Suppressor macrophage (primary cell): ENCODE measurements at places on chromosomes 4 and X.

DNA sequence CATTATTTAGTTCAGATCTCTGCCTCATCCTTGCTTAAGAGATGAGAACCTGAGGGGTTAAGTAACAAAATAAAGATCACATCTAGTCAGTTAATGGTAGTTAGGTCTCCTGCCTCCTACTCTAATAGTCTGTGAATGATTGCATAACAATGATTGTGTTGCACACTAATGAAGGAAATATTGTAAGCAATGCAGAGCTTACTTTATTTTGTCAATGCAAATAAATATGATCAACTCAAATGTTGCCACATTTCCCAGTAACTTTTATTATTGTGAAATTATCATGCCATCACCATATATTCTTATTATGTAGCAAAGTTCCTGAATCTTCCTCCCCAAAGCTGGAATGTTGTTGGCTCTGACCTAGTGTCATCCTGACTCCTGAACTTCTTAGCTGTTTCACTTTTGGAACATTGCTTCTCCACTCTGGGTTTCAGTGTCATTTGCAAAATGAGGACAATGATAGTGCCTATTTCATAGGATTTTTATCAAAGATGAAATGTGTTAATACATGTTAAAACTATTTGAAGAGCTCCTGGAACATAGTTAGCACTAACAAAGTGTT is 17.0 kb upstream of the GABRA4 start:
- DNase-seq, result no peak

GRCh38 chrX:150032742-150033141 is 94.5 kb upstream of the EOLA2 start:
- DNase-seq, result no peak

GRCh38 chr4:133268205-133268604 is 119.1 kb downstream of the PCDH10 start:
- DNase-seq, result no peak

DNA sequence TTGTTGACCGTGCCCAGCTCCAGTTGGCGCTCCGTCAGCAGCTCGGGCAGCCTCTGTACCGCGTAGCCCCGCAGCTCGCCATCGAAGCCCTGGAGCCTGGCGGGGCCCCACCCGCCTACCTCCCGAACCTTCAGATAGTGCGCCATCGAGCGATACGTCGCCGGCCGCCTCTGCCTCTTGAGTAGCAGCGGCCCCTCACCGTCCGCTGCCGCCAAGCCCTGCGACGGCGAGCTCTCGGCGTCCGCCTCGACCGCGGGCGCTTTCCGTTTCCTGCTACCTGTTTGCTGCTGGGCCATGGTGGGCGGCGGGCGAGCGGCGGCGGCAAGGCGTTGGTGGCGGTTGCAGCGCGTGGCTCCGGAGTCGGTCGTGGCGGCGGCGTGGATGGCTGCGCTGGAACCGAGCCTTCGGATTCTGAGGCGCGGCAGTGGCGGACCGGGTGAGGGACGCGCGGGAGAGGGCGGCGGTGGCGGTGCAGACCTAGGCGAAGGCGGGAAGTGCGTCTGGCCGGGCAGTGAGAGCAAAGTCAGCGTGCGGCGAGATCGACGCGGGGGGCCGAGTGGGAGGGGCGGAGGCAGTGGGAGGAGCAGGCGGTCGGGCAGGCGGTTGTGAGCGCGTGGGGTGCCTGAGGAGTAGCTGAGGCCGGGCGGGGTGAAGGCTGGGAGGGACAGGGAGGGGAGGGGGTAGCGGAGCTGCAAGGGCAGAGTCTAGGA is at the start of gene DCAF12L1:
Gene DCAF12L1, minus strand, starts transcription at position 502 of the 710 bp plus-strand sequence. Its CDS starts 206 bp downstream, at position 296.
- DNase-seq, result no peak

DNA sequence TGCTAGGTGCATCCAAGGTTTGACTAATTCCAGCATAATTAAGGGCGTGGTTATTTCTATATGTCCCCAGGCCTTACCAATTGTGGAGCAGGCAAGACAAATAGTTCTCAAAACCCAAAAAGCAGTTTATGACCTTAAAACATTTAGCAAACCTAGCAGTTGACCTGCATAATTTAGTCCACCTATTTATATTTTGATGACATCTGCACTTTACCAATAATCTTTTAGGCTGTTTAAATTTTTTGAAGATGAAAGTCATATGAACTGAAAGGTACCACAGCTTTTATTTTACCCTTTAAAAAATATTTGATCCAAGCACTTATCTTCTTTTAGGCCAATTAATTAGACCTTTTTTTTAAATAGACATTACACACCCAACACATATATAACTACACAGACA is 9.8 kb upstream of the ASIC5 start:
- no peak for DNase-seq

DNA sequence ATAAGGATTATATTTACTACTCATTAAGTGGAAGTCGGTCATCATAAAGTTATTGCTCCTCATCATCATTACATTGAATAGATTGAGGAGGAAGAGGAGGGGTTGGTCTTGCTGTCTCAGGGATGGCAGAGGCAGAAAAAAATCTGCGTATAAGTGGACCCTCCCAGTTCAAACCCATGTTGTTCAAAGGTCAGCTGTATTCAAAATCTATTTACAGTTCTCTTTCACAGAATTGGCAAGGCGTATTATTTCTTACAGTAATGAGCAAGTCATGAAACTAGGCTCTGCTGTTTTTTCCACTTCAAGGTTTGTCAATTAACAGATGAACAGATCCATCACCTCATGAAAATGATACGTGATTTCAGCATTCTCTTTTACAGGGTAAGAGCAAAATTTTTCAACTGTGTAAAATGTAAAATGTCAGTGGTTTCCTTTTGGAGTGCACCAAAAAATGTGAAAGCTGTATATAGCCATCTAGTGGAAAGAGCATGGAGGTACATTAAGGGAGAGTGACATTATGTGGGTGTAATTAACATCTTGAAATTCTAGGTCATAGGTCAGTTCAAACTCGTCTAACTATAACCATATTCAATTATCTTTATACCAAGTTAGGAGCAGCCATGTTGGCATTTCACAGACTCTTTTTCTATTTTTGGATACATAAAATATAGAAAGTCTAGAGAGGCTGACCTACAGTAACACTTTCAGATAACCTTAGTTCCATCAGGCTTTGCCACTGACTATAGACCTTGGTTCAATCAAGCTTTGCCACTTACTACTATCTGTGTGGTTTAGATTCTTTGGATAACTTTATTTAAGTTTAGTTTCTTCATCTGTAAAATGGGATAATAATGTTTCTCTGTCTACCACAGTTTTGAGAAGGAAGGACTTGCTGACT is 30.1 kb downstream of the NEIL3 start:
- peak; percentile 19 for DNase-seq

DNA sequence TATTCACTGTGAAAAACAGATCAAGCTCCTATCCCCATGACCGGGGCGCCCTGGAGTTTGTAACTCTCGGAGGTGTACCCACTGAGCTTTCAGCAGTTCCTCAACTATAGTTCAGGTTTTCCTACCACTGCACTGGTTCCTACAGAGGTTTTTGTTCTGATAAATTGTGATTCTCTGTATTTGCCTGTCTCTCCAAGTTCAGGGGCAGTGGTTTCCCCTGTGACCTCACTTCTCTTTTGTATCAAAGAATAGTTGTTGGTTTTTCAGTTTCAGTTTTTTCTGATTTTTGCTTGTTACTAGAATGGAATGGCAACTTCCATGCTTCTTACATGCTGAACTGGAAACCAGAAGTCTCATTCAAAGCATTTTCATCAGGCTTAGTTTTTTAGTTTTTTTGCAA is 56.8 kb upstream of the PLS3 start:
- peak; percentile 3 for DNase-seq

DNA sequence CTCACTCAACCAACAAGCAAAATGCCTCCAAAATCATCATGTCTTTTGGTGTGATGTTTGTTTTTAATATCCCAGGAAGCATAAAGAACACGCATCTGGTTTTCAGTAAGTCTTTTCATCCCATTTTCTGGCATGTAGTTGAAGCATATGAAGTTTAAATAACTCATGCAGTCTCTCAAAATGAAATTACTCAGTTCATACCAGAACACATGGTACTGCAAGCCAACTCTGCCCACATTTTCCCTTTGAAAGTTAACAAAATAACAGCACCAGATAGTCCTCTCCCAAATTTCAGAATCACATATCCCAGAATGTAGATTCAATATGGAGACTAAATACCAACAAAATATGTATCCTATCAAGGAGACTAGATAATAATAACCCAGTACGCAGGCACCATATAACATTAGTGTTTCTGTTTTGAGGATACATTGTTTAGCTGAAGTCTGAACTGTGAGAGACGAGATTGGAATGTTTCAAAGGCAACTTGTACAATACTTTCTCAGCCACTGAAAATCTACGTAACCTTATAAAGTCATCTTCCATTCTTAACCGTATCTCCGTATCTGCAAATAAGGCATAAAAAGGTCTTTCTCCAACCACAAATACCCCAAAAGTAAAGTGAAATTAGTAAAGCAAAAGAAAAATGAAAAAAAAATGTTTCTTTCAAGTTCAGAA is 23.1 kb downstream of the CORIN start:
- no peak for DNase-seq

GRCh38 chrX:20947411-20947912 is 426.8 kb upstream of the CNKSR2 start:
- no peak for DNase-seq

DNA sequence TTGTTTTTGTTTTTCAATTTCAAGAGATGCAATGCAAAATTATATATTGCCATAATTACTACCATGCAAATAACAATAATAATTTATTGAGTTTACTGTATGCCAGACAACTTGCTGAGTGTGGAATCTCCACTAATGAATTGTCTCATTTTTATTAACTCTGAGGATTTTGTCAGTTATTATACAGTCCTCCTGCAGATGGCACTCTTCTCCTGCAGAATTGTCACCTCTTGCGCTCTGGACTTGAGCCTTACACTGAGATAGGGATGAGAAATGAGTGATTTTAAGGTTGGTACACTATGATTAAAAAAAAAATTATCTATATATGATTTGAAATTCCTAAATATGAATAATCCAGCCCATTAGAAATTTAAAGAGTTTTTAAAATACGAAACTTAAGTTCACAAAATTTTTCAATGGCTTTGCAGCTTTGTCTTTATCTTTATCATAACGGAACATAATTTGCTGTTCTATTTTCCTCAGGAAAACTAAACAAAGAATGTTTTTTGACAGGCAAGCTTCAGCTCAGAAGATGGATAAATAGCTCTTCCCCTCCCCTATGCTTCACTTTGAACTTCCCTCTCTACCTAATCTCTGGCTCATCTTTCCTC is 12.7 kb upstream of the PAQR3 start:
- DNase-seq, result peak; percentile 56

- DNase-seq, result peak; percentile 90
Measured at GRCh38 chrX:41381685-41382084, 47.7 kb downstream of the DDX3X start.
